Right renal pelvis (tissue), 4 donors: ENCODE measurements at places on chromosomes 6 and 20. TPM values are rescaled to one million over a fixed set of nuclear protein-coding genes. Genes with fewer than 3 reads are reported as not detected.

MYLK2 gene
- polyA plus RNA-seq: 0.67 TPM

POU3F2 gene
- polyA plus RNA-seq: 0.09 TPM

GTF2H4 gene
- polyA plus RNA-seq: 43.0 TPM

TAF4 gene
- polyA plus RNA-seq: 17.3 TPM

NR2E1 gene
- polyA plus RNA-seq: 0.07 TPM

IMPG1 gene
- polyA plus RNA-seq: 1.8 TPM

PDE10A gene
- polyA plus RNA-seq: 20.7 TPM

GRCh38 chr6:85111481-85112011 lies 338.3 kb upstream of the NT5E start:
- DNase-seq: no peak

DNA sequence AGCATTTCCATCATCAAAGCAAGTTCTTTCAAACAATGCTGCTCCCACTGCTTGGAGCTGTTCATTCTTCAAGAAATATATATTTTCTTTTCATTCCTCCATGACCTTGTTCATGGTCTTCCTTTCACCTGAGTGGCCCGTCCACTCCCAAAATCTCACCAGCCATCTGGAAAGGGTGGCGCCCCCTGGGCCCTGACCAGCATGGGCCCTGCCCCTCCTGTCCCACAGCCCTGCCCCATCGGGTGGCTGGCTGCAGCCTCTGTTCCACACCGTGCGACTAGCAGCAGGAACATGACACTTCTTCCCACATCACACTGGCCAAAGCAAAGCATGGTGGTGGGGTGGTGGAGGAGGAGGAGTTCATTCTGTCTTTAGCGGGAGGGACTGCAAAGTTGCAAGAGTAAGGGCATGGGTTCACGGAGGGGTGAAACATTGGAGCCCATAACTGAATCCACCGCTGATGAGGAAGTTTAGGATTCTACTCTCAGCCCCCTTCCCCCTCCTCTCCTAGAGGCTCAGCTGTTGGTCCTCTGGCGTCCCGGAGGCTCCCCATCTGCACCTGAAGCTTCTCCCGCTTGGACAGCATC lies 195.2 kb upstream of the SLC24A3 start:
- no peak for DNase-seq

DNA sequence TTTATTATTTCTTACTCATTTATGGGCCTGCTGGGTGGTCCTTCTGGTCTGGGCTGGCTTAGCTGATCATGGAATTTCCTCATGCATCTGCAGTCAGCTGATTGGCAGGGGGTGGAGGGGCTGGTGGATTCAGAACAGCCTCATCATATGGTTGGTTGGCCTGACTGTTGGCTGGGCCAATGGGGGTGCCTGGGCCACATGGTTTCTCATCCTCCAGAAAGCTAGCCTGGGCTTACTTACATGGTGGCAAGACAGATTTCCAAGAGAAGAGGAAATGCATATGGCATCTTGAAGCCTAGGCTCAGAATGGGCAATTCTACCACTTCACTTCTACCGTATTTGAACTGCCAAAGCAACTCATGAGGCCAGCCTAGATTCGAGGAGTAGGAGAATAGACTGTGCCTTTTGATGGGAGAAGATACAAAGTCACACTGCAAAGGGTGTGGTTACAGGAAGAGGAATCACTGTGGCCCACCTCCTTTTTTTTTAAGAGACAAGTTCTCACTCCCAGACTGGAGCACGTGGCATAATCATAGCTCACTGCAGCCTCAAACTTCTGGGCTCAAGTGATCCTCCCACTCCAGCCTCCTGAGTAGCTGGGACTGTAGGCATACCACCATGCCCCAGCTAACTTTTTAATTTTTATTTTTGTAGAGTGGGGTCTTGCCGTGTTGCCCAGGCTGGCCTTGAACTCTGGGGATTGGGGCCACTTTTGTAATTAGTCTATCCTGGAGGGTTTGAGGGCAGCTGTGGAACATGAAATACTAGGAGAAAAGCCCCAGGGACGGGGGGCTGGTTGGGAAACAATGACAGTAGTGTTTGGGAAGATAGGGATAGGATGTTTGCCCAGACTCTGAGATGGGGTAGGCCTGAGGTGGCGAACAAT lies 47.6 kb upstream of the RNF24 start:
- DNase-seq: no peak

- no peak for DNase-seq
Measured at GRCh38 chr6:126352514-126352913, 12.6 kb downstream of the CENPW start.

DNA sequence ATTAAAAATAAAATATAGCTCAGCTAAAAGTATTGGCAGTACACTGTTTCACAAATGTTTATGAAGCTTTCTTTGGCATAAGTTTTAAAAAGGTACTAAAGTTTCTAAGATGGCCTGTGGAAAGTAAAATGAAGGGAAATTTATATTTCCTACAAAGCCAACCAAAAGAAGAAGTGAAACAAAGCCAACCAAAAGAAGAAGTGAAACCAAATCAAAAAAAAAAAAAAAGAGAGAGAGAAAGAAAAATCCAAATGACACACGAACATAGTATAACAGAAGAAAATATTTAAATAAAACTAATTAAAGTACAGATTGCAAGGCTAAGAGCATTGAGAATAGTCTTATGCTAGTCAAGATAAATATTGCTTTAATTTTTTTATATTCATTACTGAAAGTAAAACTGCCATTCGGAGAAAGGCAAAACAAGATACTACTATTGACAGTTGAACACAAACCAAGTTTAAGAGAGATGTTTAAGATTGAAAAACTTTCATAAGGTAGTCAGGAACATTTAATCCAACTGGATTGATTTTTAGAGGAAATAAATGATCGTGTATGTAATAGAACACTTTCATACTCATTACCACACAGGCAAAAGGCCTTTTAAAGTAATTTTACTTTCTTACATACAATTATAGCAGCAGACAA lies 12.8 kb upstream of the KHDRBS2 start:
- DNase-seq: no peak

DNA sequence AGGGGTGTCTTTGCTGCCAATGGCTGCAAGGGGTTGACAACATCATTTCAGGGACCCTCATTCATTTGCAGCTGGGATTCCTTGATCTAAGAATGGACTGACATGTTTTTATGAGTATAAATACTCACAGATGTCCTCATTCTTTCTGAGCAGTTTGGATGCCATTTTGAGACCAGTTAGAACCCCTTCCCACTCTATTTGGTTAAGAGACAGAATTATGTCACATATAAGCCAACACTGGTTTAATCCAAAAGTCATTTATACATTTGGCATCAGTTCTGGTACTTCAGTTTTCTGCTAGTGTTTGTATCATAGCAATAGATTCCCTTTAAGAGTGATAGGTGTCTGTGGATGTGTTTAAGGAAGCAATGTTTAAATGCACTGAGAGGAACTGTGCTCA lies 248.8 kb downstream of the SAMD5 start:
- no peak for DNase-seq

- DNase-seq: no peak
Measured at GRCh38 chr6:13248053-13248452, 80.3 kb downstream of the TBC1D7 start.

GRCh38 chr20:25484911-25485511 lies 77.5 kb downstream of the GINS1 start:
- no peak for DNase-seq

- DNase-seq: no peak
Measured at GRCh38 chr6:167505199-167505598, 180.3 kb downstream of the TTLL2 start.

DNA sequence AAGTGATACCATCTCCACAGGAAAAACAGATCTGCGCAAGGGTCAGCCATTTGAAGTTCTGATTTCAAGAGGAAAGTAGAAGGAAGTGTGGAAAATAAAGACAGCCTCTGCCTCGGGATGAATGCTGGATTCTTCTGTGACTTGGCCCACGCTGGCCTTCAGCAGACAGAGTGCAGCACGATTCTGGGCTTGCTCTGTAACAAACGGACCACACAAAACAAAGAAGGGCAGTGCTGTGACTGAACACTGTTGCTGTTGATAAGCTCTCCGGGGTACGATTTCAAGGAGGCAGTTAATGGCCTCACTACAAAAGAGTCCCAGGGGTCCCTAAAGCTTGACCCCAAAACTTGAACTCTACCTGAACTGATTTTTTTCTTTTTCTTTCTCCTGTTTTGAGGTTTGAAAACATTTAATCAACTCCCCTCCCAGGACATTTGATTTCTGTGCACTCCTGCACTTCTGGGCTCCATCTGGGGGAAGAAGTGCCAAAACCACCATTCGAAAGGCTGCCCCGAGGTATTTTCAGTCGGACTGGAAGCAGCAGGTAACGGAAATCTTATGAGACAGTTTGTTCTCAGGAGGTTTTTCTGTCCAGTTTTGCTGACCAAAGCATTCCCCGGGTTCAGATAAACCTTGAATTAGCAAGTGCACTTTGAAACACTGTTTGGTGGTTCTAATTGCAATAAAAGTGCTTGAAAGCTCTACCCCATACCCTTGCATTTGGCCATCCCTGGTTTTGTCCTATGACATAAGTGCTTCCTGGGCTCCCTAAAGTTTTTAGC lies 189.6 kb downstream of the MYLK4 start:
- no peak for DNase-seq

DNA sequence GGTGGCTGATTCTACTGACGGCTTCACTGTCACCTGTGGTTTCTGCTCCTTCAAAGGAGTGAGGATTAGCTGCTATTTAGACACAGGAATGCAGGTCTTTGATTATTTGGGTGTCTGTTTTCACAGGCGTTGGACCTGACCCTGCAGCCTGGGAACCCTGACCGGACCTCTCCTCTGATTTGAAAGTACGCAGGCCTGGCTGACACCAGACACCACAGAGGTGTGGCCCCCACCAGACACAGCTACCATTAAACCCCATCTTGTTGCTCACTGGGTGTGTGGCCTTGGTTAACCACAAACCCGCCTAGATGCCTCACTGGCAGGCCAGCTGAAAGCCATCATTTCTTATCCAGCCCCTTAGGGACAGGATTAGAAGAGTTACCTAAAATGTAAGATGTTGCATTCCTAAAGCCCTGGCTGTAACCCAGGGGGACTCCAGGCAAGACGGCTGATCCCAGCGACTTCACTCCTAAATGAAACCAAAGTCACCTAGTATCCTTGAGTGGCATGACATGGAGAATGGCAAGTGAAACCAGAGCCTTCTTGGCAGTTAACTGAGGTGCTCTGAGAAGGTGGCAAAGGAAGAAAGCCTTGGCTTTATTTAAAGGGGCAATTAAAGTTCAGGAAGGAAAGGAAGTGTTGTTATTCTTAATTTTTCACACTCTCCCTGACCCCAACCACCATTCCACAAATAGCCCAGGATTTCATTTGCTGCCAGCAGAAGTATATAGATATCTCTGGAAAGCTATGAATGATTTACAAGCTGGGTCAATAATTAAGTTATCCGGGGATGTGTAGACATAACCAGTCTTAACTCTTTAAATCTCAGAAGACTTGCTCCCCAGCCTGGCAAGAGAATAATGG lies 169.9 kb downstream of the QRSL1 start:
- no peak for DNase-seq

DNA sequence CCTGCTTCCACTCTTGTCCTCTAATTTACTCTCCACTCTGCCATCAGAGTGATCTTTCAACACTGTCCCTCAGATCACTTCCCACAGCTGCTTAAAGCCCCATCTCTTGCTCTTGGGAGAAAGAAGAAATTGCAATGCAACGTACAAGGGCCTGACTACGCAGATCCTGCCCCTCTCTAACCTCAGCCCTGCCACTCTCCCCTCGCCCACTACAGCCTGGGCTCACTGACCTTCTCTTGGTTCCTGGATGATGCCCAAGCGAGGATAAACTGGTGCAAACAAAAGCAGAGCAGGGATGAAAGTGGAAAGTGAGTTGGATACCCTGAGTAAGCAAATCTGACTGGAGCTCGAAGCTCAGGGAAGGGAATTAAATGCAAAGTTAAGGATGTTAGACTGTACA lies 92.9 kb downstream of the MAP3K5 start:
- no peak for DNase-seq
